SIG-M5 (cell line): ENCODE measurements at places on chromosomes 2 and 18.

- DNase-seq: no peak
Measured at GRCh38 chr2:101734505-101735165, 37.1 kb downstream of the MAP4K4 start.

- DNase-seq: no peak
Measured at GRCh38 chr2:222319586-222320435, 21.0 kb upstream of the PAX3 start.

DNA sequence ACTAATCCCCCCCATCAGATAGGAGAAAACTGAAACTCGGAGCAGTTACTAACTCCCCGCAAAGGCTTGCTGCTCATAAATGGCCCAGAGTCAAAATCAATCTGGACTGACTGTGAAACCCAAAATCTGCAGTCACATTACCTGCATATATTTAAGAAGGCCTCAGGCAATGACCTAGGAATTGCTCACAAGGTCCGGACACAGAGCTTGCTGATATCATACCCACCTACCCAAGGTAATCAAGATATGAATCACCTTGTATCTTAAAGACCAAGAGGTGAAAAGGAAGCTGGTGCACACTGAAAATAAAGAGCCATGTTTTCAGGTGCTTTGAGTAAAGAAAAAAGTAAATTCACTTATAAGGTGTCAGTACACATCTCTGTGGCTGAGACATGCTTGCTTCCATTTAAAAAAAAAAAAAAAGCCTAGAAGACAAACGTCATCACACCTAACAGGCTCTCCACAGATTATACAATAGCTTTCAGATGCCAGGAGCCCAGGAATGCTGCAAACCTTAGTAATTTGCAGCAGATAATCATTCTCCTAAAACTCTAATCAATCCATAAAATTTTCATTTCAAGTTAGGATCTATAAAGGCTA lies 195.4 kb downstream of the ZEB2 start:
- no peak for DNase-seq

DNA sequence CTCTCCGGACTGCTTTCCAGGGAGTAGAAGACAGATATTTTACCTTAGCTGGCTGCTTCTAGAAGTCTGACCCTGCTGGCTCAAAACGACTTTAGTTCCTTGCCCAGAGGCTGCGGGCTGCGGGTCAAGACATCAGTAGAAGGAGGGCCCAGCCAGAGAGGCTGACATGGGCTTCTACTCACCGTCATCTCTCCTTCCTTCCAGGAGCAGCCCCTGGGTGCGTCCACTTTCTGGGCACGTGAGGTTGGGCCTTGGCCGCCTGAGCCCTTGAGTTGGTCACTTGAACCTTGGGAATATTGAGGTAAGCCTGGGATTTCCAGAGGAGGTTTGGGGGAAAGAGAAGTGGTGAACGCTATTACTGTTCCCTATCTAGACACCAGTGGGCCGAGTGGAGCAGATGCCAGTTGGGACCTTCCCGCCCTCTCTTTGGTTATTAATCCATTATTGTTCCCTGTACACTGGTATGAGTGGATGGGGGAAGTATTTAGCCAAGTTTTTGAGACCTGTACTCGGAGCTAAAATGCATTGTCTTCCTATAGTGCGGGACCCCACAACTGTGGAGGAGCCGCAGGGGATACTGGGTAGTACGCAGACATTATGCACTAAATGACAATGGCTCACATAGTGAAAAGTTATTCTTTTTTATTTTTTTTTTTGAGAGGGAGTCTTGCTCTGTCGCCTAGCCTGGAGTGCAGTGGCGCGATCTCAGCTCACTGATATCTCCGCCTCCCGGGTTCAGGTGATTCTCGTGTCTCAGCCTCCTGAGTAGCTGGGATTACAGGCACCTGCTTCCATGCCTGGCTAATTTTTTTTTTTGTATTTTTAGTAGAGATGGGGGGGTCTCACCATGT lies 26.3 kb upstream of the CASP8 start:
- DNase-seq: no peak
